ENCODE measurements at places on chromosomes 11 and 22.

DNA sequence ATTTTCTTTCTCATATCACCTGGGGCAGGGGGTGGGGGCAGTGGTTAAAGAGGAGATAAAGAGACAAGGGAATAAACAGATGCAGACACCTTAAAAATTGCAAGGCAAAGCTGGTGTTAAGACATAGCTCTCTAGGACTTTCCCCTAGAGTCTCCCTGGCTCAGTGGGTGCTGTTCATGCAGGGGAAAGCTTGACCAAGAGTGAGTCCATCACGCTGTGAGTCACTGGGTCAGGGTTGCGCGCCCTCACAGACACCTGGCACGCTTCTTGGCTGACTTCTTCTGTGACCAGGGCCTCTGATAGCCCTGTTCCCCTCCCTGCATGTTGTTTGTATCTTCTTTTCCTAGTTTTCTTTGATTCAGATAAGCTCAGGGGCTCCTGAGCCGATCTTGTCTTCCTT is 31.9 kb downstream of the COMMD9 start:
- no peak for DNase-seq

- no peak for DNase-seq
Measured at GRCh38 chr11:123356539-123356938, 73.5 kb upstream of the GRAMD1B start.

DNA sequence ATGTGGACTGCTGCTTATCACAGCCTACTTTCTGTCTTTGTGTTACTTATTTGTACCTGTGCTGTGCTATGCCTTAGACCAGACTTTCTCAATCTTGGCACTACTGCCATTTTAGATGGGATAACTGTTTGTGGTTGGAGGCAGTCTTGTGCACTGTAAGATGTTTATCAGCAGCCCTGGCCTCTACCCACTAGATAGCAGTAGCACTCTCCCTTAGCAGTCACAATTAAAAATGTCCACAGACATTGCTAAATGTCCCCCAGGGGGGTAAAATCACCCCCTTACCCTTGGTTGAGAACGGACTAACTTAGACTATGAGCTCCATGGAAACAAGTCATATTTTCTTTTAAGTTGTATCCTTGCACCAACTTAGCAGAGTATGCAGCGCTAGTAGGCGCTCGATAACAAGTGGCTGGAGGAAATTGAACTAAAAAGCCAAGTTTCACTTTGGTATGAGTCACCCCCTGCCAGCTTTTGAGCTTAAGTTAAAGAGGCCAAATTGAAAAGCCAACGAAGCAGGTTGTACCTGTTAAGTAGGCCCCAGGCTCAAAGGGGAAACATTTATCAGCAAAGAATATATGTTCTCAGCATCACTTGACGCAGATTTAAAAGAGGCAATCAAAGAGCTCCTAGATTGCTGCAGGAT is 304.8 kb upstream of the SORL1-AS1 start:
- DNase-seq = peak; percentile 69

DNA sequence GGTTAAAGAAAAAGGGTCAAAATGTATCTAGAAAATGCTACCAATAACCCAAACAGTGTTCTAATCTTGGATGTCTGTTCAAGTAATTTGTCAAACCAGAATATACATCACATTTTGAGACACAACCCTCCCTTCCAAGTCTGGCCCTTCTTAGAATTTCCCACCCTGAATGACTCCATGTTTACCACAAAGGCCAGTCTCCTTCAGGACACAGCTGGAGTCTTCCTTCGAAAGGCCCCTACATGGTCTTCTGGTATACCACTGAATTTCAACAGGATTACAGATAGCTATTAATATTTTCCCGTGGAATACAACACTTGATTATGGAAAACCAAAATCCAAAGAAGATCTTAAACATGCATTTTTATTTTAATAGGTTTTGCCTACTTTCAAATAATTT is 10.2 kb downstream of the CCDC34 start:
- DNase-seq = no peak

GRCh38 chr22:27843441-27843840 is 41.9 kb upstream of the MN1 start:
- no peak for DNase-seq

- DNase-seq = no peak
Measured at GRCh38 chr22:43897751-43898261, 6.0 kb upstream of the PNPLA5 start.

- DNase-seq = no peak
Measured at GRCh38 chr11:119318240-119319135, 1.6 kb upstream of the MCAM start.

GRCh38 chr11:115054570-115055538 is 376.5 kb downstream of the NXPE2 start:
- no peak for DNase-seq

GRCh38 chr22:31104869-31105268 is 2.5 kb downstream of the SELENOM start:
- DNase-seq = no peak

DNA sequence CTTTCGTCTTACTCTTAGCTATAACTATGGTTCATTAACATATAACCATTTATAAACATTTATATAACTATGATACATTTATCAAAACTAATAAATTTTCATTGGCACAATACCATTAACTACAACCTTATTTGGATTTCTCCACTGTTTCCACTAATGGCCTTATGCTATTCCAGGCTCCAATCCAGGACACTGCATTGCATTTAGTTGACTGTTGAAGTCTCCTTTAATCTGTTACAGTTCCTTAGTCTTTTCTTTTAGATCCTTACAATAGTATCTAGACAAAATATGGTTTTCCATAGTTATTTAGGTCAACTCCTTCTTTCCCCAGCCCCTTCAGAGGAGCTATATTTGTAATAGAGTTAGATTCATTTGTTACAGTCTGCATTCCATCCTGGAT is 47.2 kb downstream of the CCDC34 start:
- DNase-seq = no peak

DNA sequence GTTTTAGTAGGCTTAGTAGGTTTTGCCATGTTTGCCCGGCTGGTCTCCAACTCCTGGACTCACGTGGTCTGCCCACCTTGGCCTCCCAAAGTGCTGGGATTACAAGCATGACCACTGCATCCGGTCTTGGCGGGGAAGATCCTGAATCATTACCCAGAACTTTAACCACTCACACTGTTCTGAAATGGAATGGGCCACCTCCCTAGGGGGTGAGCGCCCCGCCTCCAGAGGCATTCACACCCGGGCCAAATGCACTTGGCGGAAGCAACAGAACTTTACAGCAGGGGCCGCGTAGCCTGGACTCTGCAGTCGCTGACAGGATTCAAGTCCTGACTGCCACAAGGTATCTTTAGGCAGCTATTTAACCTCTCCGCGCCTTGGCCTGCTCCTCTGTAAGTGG is 5.4 kb downstream of the CCDC86 start:
- no peak for DNase-seq

DNA sequence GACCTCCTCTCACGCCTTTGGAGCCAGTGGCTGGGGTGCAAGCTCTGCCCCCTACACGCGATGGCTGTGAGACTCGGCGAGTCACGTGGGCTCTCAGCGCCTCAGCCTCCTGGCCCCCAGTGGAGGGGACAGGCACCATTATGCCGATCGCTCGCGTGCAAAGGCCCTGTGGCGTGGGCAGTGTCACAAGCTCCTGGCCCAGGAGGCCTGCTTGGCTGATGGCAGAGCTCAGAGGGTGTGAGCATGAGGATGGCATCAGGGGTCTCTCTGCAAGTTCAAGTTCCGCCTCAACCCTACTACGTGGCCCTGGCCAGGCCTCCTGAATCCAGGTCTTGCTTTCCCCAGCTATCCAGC is 90.8 kb upstream of the KCNQ1OT1 start:
- peak; percentile 2 for DNase-seq

DNA sequence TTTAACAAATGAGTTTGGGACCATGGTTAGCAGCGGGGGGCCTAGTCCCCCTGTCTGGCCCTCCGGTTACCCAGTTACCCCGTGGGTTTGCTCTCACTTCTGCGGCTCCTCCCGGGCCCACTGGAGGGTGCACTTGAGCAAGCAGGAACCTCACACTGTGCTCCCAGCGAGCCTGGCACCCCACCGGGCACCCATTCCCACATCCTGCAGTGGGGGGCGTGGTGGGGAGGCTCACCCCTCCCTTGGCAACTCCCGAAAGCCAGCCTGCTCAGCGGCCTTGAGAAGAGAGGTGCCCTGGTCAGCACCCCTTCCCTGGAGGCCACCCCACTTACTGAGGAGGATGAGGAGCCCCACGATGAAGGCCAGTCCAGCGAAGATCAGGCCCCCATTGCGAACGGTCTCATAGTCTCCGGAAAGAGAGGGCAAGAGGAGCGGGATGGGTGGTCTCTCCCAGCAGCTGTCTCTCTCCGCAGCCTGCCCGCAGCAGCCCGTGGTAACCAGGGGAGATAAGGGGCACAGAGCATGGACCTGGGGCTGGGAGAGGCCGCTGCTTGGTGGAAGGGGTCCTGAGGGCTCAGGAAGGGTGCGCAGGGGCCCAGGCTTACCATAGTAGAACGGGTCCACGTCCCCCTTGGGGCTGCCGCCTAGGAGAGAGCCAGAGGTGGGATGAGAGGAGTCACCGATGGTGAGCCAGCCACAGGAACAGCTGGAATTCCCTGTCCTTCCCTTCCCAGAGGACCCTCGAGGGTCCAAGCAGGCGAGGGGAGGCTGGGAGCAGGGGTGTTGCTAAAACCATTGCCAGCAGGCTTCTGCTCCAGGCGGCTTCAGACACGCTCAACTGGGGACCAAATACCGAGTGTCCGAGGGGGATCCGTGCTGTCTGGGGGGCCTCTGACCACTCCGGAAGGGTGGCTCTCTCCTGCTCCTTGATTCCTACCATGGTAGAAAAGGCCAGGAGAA is 2.2 kb downstream of the FXYD2 start:
- DNase-seq = peak; percentile 38

DNA sequence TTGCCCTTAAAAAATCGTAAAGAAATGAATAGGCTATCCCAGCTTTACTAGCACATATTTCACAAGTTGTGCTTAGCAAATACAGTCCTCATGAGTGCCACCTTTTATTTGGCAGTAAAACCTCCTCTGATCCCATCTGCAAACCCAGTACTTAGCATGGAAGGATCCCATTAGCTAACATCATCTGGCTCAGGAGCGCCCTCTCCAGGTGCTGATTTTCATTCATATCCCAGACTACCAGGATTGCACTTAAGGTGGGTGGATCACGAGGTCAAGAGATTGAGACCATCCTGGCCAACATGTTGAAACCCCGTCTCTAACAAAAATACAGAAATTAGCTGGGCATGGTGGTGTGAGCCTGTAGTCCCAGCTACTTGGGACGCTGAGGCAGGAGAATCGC is 76.1 kb upstream of the PAX6 start:
- DNase-seq = no peak

DNA sequence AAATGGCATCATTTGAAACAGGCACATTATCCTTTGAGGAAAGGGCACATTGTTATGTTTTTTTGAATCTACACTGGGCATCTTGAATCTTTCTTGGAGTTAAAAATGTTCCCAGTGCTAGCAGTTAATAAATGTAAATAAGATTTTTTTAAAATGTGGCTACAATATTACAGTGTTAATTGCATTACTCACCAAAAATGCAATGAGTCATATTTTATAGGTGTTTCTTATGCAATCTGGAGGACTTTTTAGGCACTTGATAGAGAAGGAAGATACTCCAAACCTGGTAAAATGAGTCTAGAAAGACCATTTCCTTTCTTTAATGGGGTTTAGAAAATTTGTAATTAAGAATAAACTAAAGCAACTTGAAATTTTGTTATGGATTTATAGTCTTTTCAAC is 238.0 kb downstream of the METTL15 start:
- DNase-seq = no peak

DNA sequence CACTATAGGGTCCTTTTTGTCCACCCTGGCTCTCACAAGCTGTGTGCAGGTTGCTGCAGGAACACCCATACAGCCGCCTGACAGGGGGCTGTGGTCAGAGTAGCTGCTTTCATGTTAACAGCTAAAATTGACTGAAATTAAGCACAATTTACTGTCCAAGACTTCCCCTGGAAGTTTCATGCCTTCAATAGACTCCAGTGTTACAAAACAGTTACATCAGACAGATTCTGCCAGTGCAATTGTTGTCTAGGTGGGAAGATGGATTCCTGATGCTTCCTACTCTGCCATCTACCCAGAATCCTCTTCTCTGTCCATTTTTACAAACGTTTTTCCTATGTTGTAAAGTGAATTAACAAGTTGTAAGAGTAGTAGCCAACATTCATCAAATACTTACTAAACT is 5.3 kb upstream of the TSKU start:
- no peak for DNase-seq

DNA sequence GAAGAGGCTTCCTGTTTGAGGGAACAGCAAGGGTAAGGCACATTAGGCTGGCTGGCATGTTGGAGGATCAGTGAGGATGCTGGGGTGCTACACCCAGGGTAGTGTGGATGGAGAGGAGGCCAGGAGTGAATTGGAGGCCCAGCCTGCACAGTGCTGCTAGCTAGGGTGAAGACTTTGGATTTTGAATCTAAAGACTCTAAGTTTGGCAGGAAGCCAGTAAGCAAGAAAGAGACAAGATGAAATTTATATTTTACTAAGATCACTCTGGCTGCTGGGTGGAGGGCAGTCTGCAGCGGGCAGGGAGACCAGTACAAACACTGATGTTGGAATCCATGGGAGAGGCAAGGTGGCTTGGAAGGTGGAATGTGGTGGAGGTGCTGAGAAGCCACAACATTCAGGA is 43.6 kb downstream of the TSPAN18 start:
- no peak for DNase-seq

- no peak for DNase-seq
Measured at GRCh38 chr22:40345815-40346184, 500 bp upstream of the ADSL start.

GRCh38 chr11:107679255-107680024 is 32.4 kb downstream of the SLN start:
- DNase-seq = no peak

- DNase-seq = no peak
Measured at GRCh38 chr11:74678041-74678440, 53.2 kb downstream of the CHRDL2 start.

DNA sequence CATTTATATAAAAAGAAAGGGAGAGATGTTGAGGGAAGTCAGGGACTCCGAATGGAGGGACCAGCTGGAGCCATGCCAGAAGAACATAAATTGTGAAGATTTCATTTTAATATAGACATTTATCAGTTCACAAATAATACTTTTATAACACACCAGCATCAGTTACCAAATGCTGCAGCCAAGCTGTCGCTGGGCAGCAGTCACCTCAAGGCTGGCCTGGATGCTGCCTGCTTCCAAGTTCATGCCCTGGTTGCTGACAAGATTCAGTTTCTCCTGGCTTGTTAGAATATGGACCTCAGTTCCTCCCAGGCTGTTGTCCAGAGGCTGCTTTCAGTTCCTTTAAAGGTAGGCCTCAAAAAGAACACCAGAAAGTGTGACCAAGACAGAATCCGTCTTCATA is 30.8 kb upstream of the ALDH3B2 start:
- DNase-seq = no peak

Data from thyroid gland (tissue), 4 donors.